ENCODE measurements at places on chromosomes 5 and 9.

DNA sequence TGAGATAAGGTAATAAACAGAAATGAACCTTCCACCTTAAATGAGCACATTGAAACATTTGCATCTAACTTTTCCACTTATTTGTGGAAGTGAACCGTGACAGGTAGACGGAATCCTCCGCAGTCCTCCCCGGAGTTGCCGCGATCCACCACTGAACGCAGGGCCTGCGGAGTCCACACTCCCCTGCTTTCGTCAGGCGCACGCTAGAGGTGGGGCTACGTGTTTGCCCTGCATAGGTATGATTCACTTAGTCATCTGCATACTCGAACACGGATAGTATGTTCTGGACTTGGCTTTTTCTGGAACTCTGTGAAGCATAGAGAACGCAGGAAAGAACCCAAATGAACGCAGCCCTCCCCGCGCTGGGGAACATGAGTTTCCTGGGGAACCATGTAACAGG, 272.8 kb upstream of the IRX4 start:
- DNase-seq = no peak

DNA sequence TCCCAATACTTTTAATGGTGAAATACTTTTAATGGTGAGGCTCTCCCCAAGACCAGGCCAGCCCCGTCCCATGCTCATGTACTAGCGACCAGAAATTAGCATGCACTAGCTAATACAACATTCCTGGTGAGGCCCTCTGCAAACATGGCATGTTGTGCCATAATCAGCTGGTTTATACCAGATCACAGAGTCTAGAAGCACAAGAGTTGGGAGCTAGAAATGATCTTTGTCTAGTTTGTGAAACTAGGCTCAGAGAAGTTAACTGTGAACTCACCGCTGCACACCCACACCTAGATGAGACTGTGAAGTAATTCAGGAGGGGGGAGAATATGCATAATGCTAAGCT, 37.4 kb downstream of the MTMR12 start:
- DNase-seq = no peak

GRCh38 chr5:68762201-68762600, 331.6 kb upstream of the SLC30A5 start:
- no peak for DNase-seq

- no peak for DNase-seq
Observed at GRCh38 chr9:8825585-8826147, 1026.1 kb upstream of the DMAC1 start.

- DNase-seq = no peak
Observed at GRCh38 chr5:119036101-119036762, 34.7 kb upstream of the DMXL1 start.

- no peak for DNase-seq
Observed at GRCh38 chr9:126514037-126514821, 99.5 kb upstream of the LMX1B start.

- DNase-seq = no peak
Observed at GRCh38 chr5:140165101-140165922, 9.7 kb upstream of the CYSTM1 start.

DNA sequence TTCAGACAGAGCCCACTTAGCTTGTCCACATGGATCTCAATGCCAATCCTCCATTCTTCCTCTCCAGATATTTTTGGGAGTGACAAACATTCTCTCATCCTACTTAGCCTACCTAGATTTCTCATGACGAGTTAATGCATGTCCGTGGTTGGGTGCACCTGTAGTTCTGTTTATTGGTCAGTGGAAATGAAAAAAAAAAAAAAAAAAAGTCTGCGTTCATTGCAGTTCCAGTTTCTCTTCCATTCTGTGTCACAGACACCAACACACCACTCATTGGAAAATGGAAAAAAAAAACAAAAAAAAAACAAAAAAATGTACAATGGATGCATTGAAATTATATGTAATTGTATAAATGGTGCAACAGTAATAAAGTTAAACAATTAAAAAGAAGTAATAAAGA, 59.0 kb downstream of the BASP1 start:
- DNase-seq = no peak

DNA sequence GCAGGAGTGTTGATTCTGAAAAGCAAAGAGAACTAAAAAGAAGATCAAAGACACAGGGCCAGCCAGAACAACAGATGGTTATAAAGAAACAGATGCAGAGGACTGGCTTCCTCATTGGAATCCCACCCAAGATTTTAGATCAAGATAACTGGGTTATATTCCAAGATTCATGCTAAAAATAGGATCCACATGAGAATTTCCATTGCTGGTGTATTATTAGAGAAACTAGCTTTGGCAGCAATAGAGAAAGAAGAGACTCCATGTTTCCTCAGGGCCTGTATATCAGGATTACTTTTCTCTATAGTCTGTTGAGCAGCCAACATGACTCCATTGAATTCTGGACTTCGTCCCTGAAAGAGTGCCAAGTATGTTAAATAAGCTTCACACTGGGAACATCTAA, 367.3 kb downstream of the TUSC1 start:
- no peak for DNase-seq

GRCh38 chr9:123607479-123607878, 251.5 kb downstream of the CRB2 start:
- DNase-seq = no peak

GRCh38 chr9:135901031-135901758, 6.2 kb downstream of the CAMSAP1 start:
- DNase-seq = no peak

- DNase-seq = no peak
Observed at GRCh38 chr5:166166071-166166470, 2125.4 kb upstream of the WWC1 start.

- no peak for DNase-seq
Observed at GRCh38 chr9:17571825-17572224, 7.0 kb upstream of the SH3GL2 start.

- DNase-seq = no peak
Observed at GRCh38 chr9:99980598-99980997, 74.1 kb downstream of the STX17 start.

DNA sequence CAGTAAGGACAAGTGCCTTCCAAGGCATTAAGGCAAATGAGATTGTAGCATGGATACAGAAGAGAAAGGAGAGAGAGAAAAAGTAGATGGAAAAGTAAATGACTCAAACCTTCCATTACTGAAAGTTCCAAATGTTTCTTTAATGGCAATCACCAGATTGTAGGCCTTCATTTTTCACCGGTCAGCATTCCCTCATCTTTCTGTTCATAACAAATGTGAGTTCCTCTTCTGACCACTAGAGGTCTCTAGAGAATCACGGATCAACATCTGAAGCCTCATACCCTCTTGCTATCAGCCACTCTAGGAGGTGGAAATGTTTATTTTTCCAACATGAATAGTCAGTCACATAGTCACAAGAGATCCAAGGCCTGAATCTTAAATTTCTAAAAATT, 73.6 kb upstream of the RPS23 start:
- no peak for DNase-seq
